Left forelimb (tissue), 1 donor: ENCODE measurements at places on chromosomes 6 and 20.

GRCh38 chr20:51533291-51534172 is 9.0 kb downstream of the NFATC2 start:
- no peak for DNase-seq

- DNase-seq: no peak
Measured at GRCh38 chr6:137571854-137572253, 77.7 kb upstream of the OLIG3 start.

GRCh38 chr6:139149383-139149782 is 14.5 kb downstream of the HECA start:
- DNase-seq: no peak

- DNase-seq: no peak
Measured at GRCh38 chr20:17480696-17481095, 50.5 kb downstream of the BFSP1 start.

- no peak for DNase-seq
Measured at GRCh38 chr6:25548451-25548850, 103.6 kb upstream of the SCGN start.

GRCh38 chr6:19297880-19298279 is 539.3 kb upstream of the ID4 start:
- DNase-seq: no peak

- DNase-seq: no peak
Measured at GRCh38 chr20:39270837-39271604, 308.9 kb downstream of the DHX35 start.

DNA sequence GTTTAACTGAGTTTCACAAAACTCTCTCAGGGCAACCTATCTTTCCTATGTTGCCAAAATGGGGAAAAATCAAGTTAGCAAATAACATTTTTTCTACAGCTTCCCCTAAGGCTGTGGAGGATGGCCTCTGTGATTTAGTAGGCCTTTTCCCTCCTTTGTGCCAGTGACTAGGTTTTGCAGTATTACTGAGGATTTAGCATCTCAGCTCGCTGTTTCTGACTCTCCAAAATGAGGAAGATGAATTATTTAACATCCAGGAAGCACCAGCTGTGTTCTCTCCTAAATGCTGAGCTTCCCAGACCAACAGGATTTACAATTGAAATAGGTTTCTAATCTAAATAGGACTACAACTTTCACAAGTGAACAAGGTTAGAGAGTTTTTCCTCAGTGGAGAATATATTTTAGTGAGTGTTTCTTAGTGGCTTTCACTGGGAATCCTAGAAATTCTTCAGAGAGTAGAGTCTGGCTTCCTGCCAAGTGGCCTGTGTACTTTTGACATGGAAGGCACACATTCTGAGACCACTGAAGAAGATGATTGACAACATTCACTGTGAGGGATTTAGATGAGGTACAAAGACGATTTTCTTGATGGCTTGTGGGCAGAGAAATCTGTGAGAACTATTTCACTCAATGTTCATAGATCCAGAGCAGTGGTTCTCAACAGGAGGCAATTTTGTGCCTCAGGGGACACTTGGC is 62.4 kb downstream of the PTCHD4 start:
- DNase-seq: no peak

DNA sequence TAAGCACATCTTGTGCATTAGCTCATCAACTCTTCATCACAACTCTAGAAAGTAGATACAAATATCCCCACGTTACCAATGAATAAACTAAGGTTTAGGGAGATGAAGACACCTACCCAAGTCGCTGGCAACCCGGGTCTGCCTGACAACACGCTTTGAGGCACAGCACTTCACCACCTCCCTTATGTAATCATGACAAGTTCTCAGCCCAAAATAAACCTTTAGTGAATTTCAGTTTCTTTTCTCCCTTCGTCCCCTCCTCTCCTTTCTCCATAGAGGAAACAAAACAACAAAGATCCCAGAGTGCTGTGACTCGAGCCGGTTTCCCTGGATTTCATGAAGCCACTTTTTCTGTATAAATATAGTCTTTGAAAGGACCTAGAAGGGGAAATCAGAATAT is 105.4 kb downstream of the MAFB start:
- no peak for DNase-seq

GRCh38 chr20:37526839-37527637 is 638 bp downstream of the BLCAP start:
- peak; percentile 55 for DNase-seq
